H9 (cell line): ENCODE measurements at places on chromosomes 7 and 10. TPM values are rescaled to one million over a fixed set of nuclear protein-coding genes. Genes with fewer than 3 reads are reported as not detected.

DNA sequence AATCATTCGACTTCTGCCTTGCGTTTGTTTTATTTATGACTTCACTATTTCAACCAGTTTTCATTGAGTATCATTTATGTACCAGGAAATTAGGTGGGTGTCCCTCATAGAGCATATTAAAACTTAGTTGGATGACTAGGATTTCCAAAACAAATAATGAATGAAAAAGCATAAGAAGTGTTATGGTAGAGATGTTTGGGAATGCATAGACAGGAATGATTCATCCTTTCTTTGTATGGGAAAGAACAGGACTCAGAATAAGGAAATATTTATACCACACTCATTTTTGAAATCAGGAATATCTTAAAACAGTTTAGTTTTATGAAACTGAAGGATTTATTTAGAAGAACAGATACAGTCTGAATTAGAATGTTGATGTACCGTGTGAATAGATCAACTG lies 315.7 kb downstream of the EXOC4 start:
- no peaks in the 10 kb centered on the region for H3K36me3 ChIP-seq
- no peak overlapping the region for H3K27ac ChIP-seq
- no peaks in the 10 kb centered on the region for H3K4me1 ChIP-seq

GRCh38 chr10:90858461-90858968 lies 676 bp upstream of the HTR7 start:
- H3K36me3 ChIP-seq, result no peaks in the 10 kb centered on the region
- H3K4me3 ChIP-seq, result peak overlapping the region; percentile 77
- DNase-seq, result no peak
- peaks cover 11% of the 10 kb centered on the region; the same call in 1 of the 2 replicates for H3K27me3 ChIP-seq

Gene RBP3
- not detected in 2 replicates for total RNA-seq

GRCh38 chr7:142809671-142810070 lies 38.9 kb downstream of the PRSS2 start:
- DNase-seq, result no peak
- H3K4me3 ChIP-seq, result no peak overlapping the region
- H3K27me3 ChIP-seq, result no peaks in the 10 kb centered on the region
- no peaks in the 10 kb centered on the region for H3K36me3 ChIP-seq

- no peaks in the 10 kb centered on the region for H3K27me3 ChIP-seq
- no peak for DNase-seq
- no peaks in the 10 kb centered on the region for H3K4me1 ChIP-seq
- no peak overlapping the region for H3K4me3 ChIP-seq
These were observed 102.9 kb upstream of the MYO3A start for GRCh38 chr10:25831080-25831479.

Gene IGF2BP3
- 180 and 197 TPM in 2 replicates for total RNA-seq

Gene ZNF239
- total RNA-seq, result 15.6 and 16.2 TPM in 2 replicates

Gene HOXA6
- not detected in 2 replicates for total RNA-seq

DNA sequence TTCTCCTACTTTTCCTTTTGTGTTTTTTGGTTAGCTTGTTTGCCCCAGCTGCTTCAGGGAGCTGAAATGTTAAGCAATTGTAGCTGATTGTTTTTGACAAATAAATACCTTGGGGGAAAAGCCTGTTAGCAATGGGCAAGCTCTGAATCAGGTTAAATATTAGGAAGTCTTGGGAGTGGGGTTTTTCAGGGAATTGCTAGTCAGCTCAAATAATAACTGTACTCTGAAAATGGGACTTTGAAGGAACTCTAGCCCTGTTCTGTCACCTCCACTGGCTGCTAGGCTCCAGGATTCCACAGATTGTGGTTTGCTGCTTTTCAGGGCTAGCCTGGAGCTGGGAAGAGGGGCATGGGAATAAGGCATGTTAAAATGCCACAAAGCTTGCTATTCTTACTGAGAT lies 39.5 kb downstream of the ADK start:
- no peak overlapping the region for H3K27ac ChIP-seq
- no peak overlapping the region for H3K4me3 ChIP-seq
- H3K27me3 ChIP-seq, result no peaks in the 10 kb centered on the region
- H3K36me3 ChIP-seq, result 0 out of 2 replicates have a peak, but pooled peaks cover 3% of the 10 kb centered on the region
- no peak for DNase-seq

Gene GPER1
- 0.22 TPM in 1 of 2 replicates, not detected in the other for total RNA-seq

Gene ERVW-1
- total RNA-seq, result 0.09 TPM in 1 of 2 replicates, not detected in the other

DNA sequence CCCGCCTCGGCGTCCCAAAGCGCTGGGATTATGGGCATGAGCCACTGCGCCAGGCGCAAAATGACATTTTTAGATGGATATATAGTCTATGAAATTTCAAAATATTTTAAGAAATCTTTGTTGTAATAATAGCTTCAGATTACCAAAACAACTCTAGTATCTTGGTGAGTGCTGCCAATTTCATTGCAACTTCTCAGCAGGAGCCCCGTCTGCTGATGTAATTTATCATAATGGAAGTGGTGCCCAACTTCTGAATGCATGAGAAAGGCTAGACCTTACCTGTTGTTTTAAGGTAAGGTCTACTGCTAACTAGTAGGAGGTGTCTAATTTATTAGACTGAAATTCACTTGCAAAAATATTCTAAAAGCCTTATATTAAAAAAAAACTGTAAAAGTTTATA lies 20.0 kb downstream of the PDSS1 start:
- H3K27ac ChIP-seq, result no peak overlapping the region
- no peaks in the 10 kb centered on the region for H3K27me3 ChIP-seq
- H3K4me1 ChIP-seq, result no peaks in the 10 kb centered on the region
- peaks cover 18% of the 10 kb centered on the region for H3K36me3 ChIP-seq
- DNase-seq, result no peak
- H3K4me3 ChIP-seq, result no peak overlapping the region

- no peaks in the 10 kb centered on the region for H3K36me3 ChIP-seq
- no peak overlapping the region for H3K4me3 ChIP-seq
- H3K4me1 ChIP-seq, result no peaks in the 10 kb centered on the region
- no peaks in the 10 kb centered on the region for H3K27me3 ChIP-seq
- no peak overlapping the region for H3K27ac ChIP-seq
These were observed 414.6 kb upstream of the FOXK1 start for GRCh38 chr7:4267341-4268039.

GRCh38 chr7:81960026-81960425 lies 190.2 kb upstream of the HGF start:
- no peaks in the 10 kb centered on the region for H3K27me3 ChIP-seq
- no peaks in the 10 kb centered on the region for H3K4me1 ChIP-seq
- H3K4me3 ChIP-seq, result no peak overlapping the region
- no peak for DNase-seq

GRCh38 chr7:80197627-80198026 lies 63.0 kb downstream of the GNAI1 start:
- H3K4me1 ChIP-seq, result no peaks in the 10 kb centered on the region; the same call in 1 of the 2 replicates
- H3K27me3 ChIP-seq, result no peaks in the 10 kb centered on the region
- no peak for DNase-seq
- H3K36me3 ChIP-seq, result peaks cover 2% of the 10 kb centered on the region
- no peak overlapping the region for H3K27ac ChIP-seq

DNA sequence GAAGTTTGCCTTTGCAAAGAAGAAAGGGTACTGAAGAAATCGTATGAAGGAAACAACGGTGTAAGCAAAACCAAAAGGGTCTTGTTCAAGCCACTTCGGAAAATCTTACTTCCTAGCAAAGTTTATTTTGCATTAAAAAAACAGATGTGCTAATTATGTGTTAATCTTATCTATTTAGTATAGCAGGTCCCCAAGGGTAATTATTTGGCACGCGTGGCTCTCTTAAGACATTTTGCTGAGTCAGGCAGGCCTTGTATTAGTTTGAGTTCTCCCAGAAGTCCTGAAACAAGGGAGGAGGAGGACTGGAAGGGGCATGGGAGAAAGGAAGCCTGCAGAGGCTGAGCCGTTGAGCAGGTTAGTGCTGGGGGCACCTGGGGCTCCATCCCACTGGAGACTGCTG lies 44.9 kb downstream of the TMEM178B start:
- peaks cover 3% of the 10 kb centered on the region; the same call in 1 of the 2 replicates for H3K36me3 ChIP-seq
- no peaks in the 10 kb centered on the region for H3K27me3 ChIP-seq
- H3K4me1 ChIP-seq, result peaks cover 3% of the 10 kb centered on the region; the same call in 1 of the 2 replicates
- H3K4me3 ChIP-seq, result no peak overlapping the region; the same call in 2 of the 3 replicates
- H3K27ac ChIP-seq, result no peak overlapping the region

Gene MUC12
- total RNA-seq, result 11.5 and 12.2 TPM in 2 replicates

DNA sequence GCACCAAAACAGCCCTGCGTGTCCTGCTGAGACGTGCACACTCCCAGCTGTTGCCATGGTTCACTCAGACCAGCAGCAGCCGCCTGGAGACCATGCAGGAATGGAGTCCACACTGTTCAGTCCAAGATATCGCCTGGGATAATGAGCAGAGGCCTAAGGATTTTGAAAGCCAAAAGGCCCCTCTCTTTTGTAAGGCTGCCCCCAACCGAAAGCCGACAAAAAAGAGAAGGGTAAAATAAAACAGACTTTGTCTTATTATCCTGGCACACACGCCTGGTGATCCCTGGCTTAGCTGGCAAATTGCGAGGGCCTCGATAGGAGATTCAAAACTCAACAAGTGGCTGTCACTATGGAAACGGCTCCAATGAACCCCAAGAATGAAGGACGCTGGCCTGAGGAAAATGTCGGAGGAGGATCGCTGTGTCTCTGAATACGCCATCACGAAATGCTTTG lies 263.6 kb downstream of the SKIDA1 start:
- no peak overlapping the region for H3K4me3 ChIP-seq
- H3K27me3 ChIP-seq, result no peaks in the 10 kb centered on the region
- no peak overlapping the region for H3K27ac ChIP-seq
- H3K36me3 ChIP-seq, result peaks cover 2% of the 10 kb centered on the region; the same call in 2 of the 3 replicates

Gene NPC1L1
- total RNA-seq, result 0.07 and 0.11 TPM in 2 replicates

Gene NKX1-2
- 14.9 and 15.3 TPM in 2 replicates for total RNA-seq

Gene BLNK
- total RNA-seq, result not detected in 2 replicates

Gene GPNMB
- total RNA-seq, result 1.2 TPM in 2 replicates

GRCh38 chr10:88108115-88108610 lies 244.7 kb downstream of the PTEN start:
- no peaks in the 10 kb centered on the region for H3K27me3 ChIP-seq
- H3K27ac ChIP-seq, result no peak overlapping the region
- H3K4me1 ChIP-seq, result no peaks in the 10 kb centered on the region; the same call in 1 of the 2 replicates
- no peak overlapping the region for H3K4me3 ChIP-seq

Gene GSTO2
- 12.0 and 14.5 TPM in 2 replicates for total RNA-seq

- H3K36me3 ChIP-seq, result no peaks in the 10 kb centered on the region
- no peaks in the 10 kb centered on the region for H3K4me1 ChIP-seq
- no peak for DNase-seq
- no peak overlapping the region for H3K27ac ChIP-seq
These were observed 18.6 kb downstream of the ADAP1 start for GRCh38 chr7:935874-936385.

- DNase-seq, result no peak
- H3K4me3 ChIP-seq, result no peak overlapping the region
- H3K27ac ChIP-seq, result no peak overlapping the region
- H3K4me1 ChIP-seq, result no peaks in the 10 kb centered on the region
- no peaks in the 10 kb centered on the region for H3K27me3 ChIP-seq
- peaks cover 62% of the 10 kb centered on the region for H3K36me3 ChIP-seq
These were observed 35.8 kb upstream of the DNAAF5 start for GRCh38 chr7:690478-691360.

DNA sequence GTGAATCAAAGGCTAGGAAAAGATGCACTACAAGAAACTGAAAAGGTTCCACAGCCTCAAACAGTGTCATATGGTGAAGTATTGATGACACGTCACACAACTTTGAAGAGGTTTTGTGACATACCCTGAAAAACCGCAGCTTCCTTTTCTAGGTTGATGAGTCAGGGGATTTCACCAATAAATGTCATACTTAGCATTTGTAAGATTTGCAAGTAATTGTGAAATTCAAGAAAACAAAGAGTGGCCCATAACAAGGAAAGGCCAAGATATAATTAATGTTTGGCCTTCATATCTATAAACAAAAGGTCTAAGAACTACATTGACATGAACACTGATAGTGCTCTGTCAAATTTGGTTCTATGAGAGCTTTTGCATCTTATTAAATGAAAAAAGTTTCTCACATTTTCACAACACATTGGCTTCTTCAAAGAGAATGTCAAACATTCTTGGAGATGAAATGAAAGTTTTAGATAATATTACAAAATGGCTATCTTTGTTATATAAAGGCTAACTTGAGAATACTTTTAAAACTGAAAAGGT lies 62.0 kb upstream of the NAMPT start:
- H3K27ac ChIP-seq, result no peak overlapping the region
- H3K4me1 ChIP-seq, result no peaks in the 10 kb centered on the region
- H3K36me3 ChIP-seq, result peaks cover 11% of the 10 kb centered on the region; the same call in 2 of the 3 replicates
- H3K4me3 ChIP-seq, result no peak overlapping the region

DNA sequence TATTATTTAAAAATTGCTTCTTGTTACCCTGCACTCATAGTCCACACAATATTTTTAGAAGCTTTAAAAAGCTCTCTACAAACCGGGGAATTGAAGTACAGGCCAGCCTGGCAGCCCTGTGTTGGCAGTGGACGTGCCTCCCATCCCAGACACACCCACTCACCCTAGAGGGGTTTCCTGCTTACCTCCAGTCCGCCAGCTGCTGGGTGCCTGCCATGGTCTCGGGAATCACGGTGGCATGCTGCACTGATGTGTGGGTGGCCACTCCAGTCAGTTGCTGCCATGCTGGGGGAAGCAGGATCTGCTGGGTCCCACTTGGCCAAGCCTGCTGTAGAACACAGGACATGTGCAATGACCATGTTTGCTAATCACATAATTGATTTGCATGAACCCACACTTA lies 80.4 kb downstream of the CLEC2L start:
- H3K27ac ChIP-seq, result no peak overlapping the region
- no peaks in the 10 kb centered on the region for H3K27me3 ChIP-seq
- DNase-seq, result no peak
- no peaks in the 10 kb centered on the region for H3K4me1 ChIP-seq
- no peak overlapping the region for H3K4me3 ChIP-seq

DNA sequence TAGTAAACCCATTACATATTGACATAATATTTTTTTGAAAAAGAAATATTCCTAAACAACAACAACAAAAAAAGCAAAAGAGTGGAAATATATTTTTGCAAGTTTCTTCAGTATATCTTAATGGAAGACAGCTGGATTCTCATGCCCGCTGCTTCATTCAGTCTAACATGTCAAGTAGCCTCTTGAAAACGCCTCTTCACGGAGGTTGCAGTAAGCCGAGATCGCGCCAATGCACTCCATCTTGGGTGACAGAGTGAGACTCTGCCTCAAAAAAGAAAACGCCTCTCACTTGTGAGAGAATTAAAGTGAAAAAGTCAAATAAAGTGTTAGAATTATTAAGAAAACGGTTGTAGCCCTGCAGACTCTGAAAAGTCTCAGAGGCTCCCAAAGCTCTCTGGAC lies 1.3 kb downstream of the CUTC start:
- no peak for DNase-seq
- H3K4me1 ChIP-seq, result no peaks in the 10 kb centered on the region
- no peak overlapping the region for H3K27ac ChIP-seq
- H3K27me3 ChIP-seq, result no peaks in the 10 kb centered on the region

GRCh38 chr7:158495786-158496185 lies 91.8 kb downstream of the PTPRN2 start:
- peak; percentile 84 for DNase-seq
- H3K4me3 ChIP-seq, result peak overlapping the region; percentile 48
- H3K27ac ChIP-seq, result no peak overlapping the region
- no peaks in the 10 kb centered on the region for H3K27me3 ChIP-seq
- peaks cover 4% of the 10 kb centered on the region; the same call in 1 of the 2 replicates for H3K4me1 ChIP-seq
